ENCODE measurements at places on chromosomes 3 and 15.
A peak's percentile ranks its signal among the peaks of the same experiment; 100 is the strongest.

GRCh38 chr15:75368689-75369239 lies 357 bp upstream of the MAN2C1 start:
- DNase-seq, result no peak

DNA sequence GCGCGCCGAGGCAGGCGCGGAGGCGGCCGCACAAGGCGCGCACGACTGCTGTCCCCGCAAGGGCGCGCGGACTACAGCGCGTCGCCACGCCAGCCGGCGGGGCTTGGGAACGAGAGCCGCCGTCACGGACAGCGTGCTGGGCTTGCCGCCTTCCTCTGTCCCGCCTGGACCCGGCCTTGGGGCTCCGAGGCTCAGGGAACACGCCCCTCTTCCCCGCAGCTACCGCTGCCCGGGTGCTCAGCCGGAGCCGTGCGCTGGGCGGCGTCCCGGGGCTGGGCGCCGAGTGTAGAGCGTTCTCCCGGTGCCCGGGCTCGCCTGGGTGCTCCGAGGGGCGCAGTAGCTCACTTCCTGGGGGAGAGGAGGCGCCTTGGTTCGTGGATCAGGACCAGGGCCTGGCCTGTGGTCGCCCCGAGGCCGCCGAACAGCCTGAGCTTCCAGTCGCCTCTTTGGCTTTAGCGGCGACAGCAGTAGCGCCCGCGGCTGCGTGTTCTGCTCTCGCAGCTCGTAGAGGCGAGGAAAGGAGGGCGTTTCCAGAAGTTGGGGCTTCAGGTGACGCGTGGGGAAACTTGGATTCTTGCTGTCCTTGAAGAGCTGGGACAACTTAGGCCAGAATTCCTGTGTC lies 226.7 kb upstream of the C2CD4B start:
- peak; percentile 40 for DNase-seq

DNA sequence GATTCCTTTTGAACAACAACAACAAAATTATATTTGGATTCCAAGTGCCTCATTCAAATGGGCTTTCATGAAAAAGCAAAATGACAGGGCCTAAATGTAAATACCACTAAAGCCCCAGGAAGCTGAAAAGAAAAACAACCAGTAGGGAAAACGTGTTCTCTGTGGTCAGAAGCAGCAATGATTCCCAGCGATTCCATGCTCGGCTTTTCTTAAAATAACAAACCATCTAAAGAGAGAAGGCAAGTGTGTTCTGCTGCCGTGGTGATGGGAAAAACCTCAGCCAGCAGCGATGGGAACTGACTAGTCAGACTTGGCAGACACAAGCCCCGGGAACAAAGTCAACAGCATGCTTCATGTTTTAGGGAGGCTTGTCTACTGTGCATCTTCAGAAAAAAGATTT lies 153.6 kb downstream of the TNIK start:
- DNase-seq, result no peak

GRCh38 chr15:81008312-81008711 lies 7.6 kb downstream of the TLNRD1 start:
- no peak for DNase-seq

DNA sequence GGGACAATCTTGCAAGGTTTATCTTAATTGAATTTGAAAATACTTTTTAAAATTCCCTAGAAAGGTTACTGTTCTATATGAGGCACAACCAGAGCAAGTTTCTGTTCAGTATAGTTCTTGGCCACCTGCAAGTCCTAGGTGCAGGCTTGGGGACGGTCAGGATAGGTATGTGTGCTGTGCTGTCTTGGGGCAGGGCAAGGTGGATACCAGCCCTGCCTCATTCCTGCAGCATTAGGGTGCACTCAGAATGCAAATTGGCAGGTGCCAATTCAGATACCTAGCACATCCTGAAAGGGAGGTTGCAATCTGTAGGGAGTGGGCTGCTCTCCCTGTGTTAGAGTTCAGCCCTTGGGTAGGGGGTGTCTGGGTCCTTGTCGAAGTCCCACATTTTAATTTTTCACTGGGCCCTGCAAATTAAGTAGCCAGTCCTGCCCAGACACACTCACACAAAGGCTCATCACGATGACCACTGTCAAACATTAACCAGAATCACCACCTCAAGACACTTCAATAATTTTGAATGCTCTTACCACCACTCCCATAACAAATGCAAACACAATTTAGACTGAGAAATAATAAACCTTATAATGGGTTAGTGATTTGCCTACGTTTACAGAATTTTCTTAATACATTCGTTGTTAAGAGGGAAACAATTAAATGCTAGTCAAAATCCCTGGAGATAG lies 838.0 kb upstream of the NR2F2 start:
- no peak for DNase-seq

DNA sequence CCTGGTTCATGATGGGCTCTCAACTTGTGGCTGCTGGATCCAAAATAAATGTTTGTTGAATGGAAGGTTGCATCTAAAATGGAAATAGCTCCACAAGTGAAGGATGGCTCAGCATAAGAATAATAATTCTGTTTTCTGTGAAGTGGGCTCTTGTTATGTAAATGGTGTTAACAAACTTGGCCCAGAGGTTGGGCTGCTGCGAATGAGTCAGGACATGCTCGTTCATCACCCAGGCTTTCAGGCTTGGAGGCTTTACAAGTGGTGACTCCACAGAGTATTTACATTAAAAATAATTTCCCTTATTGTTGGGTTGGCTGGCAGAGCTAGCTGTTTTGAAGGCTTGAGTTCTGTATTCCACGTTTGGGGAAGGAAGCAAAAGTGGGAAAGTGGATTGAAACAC lies 60.5 kb downstream of the ITGB5 start:
- no peak for DNase-seq

DNA sequence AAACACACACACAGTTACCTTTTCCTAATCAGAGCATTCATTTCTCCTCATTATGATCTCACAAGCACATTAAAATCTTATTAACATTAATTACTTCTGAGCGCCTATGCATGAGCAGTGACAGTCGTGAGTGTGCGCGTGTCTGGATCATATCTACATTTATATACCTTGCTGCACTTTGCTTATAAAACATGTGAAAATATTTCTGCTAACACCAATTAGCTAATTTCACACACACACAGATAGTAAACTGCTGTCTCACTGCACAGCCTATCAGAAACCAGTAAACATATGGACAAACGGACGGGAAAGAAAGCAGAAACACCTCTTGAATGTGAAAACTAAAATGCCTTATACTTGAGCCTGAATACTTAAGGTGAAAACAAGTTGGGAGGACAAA lies 64.8 kb downstream of the ZBTB20 start:
- DNase-seq, result no peak

- DNase-seq, result no peak
Measured at GRCh38 chr15:58506783-58507668, 75.2 kb downstream of the LIPC start.

DNA sequence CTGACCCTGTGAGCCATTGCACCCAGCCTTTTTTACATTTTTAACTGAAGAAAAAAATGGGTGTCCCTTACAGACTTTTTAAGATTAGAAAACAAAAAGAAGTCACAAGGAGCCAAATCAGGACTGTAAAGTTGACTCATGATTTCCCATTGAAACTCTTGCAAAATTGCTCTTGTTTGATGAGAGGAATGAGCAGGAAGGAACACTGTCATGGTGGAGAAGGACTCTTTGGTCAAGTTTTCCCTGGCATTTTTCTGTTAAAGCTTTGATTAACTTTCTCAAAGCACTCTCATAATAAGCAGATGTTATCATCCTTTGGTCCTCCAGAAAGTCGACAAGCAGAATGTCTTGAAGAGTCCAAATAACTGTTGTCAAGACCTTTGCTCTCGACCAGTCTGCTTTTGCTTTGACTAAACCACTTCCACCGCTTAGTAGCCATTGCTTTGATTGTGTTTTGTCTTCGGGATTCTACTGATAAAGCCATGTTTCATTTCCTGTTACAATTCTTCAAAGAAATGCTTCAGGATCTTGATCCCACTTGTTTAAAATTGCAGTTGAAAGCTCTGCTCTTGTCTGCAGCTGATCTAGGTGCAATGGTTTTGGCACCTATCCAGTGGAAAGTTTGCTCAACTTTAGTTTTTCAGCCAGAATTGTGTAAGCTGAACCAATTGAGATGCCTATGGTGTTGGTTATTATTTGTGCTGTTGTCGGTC lies 369.4 kb downstream of the MAGI1 start:
- no peak for DNase-seq

DNA sequence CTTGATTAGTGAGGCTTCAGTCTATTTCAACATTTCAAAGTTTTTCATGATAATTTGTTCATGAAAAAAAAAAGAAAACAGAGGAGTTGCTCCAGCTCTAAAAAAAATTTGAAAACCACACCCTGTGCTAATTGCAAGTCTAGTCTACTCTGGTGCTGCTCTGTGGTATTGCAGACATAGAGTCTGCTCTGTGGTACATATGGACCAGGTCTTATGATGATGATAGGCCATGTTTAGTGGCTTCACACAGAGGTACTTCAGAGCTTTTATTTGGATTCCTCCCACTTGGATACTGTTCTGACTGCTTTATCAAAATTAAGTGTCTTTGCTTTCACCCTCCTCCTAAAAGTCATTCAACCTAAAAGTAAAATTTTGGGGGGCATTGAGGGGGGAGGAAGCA lies 160.8 kb downstream of the ALCAM start:
- no peak for DNase-seq

DNA sequence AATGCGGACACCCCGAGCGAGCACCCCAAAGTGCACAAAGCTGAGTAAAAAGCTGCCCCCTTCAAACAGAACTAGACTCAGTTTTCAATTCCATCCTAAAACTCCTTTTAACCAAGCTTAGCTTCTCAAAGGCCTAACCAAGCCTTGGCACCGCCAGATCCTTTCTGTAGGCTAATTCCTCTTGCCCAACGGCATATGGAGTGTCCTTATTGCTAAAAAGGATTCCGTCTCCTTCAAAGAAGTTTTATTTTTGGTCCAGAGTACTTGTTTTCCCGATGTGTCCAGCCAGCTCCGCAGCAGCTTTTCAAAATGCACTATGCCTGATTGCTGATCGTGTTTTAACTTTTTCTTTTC lies 5.3 kb downstream of the BHLHE40 start:
- no peak for DNase-seq

GRCh38 chr15:83919978-83920510 lies 266.1 kb downstream of the ADAMTSL3 start:
- DNase-seq, result no peak

DNA sequence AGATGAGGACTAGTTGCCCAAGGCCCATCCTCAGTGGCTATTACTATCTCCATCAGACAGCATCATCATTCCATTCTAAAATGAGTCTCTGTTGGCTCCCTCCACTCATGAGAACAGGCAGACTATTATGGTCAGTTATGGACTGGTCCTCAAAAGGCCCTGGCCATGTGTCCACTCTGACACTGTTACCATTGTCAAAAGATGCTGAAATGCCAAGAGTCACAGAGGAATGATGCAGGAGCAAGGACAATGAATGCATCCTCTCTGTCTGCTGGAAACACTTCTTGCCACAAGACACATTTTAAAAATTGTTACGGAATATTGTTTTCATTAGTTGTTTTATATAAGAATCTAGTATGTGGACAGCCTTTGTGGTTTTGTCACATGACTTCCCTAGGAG lies 53.3 kb upstream of the STT3B start:
- DNase-seq, result no peak

DNA sequence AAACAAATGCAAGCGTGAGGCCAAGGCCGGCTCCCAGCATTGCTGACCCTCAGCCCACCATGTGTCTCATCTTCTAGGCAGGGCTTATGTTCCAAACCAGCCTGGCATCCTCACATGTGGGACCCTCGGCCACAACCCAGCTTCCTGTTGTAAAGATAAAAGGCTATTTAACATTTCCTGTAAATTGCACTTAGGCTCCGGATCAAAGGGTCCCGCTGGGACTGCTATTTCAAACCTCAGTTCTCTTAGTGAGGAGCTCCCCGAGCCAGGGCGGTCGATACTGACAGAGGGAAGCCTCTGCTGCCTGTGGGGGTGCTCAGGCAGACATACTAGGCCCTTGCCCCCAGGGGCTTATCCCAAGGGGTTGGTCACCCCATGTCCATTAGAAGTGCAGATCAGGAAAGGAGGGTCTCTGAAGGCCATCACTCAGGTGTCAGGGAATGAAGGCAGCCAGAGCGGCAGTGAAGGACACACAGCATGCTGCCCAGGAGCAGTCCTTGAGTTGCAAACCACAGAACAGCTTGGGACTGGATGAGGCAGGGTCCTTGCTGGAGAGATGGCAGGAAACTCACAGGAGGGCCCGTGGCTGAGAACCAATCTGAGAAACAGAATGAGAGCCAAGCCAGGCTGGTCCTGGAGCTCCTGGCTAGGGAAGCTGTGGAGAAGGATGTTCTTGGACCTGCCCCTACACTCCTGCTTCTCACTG lies 239.9 kb downstream of the TLE3 start:
- peak; percentile 13 for DNase-seq

- no peak for DNase-seq
Measured at GRCh38 chr3:182465301-182466185, 327.8 kb upstream of the ATP11B start.

- no peak for DNase-seq
Measured at GRCh38 chr3:165854696-165855095, 17.5 kb upstream of the BCHE start.

GRCh38 chr3:65886391-65886790 lies 152.3 kb downstream of the MAGI1 start:
- no peak for DNase-seq

DNA sequence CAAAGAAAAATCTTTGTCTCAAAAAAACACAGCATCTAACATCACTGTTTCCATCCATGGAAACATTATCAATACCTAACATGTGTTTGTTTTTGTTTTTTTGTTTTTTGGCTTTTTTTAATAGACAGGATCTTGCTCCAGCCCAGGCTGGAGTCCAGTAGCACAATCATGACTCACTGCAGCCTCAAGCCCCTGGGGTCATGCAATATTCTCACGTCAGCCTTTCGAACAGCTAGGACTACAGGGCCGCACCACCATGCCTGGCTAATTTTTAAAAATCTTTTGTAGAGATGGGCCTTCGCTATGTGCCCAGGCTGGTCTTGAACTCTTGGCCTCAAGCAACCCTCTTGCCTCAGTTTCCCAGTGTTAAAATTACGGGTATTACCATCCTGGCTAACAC lies 52.8 kb downstream of the RAF1 start:
- no peak for DNase-seq

DNA sequence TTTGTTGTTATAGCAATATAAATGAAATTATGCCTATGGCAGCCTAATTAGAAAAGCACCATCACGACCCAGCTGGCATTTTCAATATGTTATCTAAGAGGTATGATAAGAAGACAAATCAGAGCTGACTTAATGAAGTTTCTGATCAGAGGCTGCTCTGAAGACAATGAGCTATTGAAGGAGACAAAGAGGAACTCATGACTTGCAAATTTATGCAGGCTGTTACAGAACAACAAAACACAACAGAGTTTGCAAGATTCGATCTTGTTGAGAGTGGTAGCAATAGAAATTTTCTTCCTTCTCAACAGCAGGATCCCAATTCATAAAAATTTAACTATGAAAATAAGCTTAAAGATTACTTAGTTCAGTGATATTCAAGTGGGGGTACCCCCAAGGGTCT lies 7.7 kb downstream of the CCDC54 start:
- no peak for DNase-seq

DNA sequence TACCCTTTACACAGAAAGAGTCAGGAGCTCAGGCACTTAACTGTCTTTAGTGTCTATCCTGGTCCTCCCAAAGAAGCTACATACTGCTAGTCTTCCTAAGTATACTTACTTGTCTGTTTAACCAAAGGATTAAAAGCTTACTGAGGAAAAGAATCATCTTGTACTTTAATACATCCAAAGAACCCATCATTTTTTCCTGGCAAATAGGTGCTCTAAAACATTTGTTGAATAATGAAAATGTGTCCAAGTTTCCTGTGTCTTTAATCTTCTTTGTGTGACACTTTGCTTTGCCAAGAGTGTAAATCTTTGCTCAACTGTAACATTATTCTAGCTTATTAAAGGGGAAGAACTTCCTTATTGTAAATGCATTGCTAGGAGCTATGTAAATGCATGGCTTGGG lies 519.2 kb downstream of the OTOL1 start:
- no peak for DNase-seq

GRCh38 chr3:18649666-18650363 lies 224.7 kb upstream of the SATB1 start:
- peak; percentile 43 for DNase-seq
